SK-N-SH (cell line): ENCODE measurements at places on chromosomes 6 and 20. TPM values are rescaled to one million over a fixed set of nuclear protein-coding genes. Genes with fewer than 3 reads are reported as not detected.

DNA sequence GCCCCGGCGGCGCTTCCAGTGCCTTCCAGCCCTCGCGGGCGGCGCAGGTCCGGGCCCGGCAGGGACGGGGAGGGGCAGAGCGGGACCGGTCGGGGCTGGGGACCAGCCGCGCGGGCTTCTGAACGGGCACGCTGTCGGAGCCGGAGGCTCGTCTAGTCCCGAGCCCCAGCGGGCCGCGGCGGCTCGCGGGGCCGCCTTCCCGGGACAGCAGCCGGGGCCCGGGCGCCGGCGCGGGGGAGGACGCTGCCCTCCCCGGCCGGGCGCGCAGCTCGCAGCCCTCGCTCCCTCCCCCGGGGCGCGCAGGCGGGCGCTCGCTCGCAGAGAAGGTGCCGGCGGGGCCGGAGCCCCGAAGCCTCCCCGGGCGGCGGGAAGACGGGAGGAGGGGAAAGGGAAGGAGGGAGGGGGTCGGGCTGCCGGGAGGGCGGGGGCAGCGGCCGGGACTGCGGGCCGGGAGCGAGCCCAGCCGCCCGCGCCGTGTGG lies 696 bp upstream of the SIRPA start:
- peak; percentile 92 for DNase-seq

KHDC1 gene
- 6.0 and 6.6 TPM in 2 replicates for polyA plus RNA-seq

GRCh38 chr6:40419377-40419776 lies 167.8 kb downstream of the LRFN2 start:
- DNase-seq = no peak

MAS1 gene
- polyA plus RNA-seq = not detected in 2 replicates

GRIK2 gene
- 0.26 and 0.30 TPM in 2 replicates for polyA plus RNA-seq

MAK gene
- polyA plus RNA-seq = 0.02 TPM in 1 of 2 replicates, not detected in the other

GRCh38 chr6:154986787-154987235 lies 8.3 kb upstream of the TIAM2 start:
- DNase-seq = no peak

- peak; percentile 76 for DNase-seq
Measured at GRCh38 chr20:1838556-1839279, 56.5 kb upstream of the SIRPA start.

BMP2 gene
- polyA plus RNA-seq = 0.19 and 0.25 TPM in 2 replicates

PACSIN1 gene
- 0.02 and 0.05 TPM in 2 replicates for polyA plus RNA-seq
